ENCODE measurements at places on chromosomes 5 and 9. TPM values are rescaled to one million over a fixed set of nuclear protein-coding genes. Genes with fewer than 3 reads are reported as not detected.

DNAH5 gene
- total RNA-seq: 0.13 TPM

- H3K27ac ChIP-seq: no peak overlapping the region
- H3K27me3 ChIP-seq: no peaks in the 10 kb centered on the region
- H3K4me1 ChIP-seq: no peaks in the 10 kb centered on the region
Observed at GRCh38 chr5:41465493-41466171, 44.8 kb downstream of the PLCXD3 start.

GRCh38 chr9:69649566-69650250 lies 22.5 kb downstream of the APBA1 start:
- no peak overlapping the region for H3K4me3 ChIP-seq
- H3K27me3 ChIP-seq: no peaks in the 10 kb centered on the region
- no peak overlapping the region for H3K27ac ChIP-seq
- peaks cover 2% of the 10 kb centered on the region for H3K4me1 ChIP-seq

- H3K36me3 ChIP-seq: peaks cover 9% of the 10 kb centered on the region
- no peaks in the 10 kb centered on the region for H3K27me3 ChIP-seq
- H3K4me3 ChIP-seq: no peak overlapping the region
- peaks cover 30% of the 10 kb centered on the region for H3K4me1 ChIP-seq
- H3K27ac ChIP-seq: no peak overlapping the region
Observed at GRCh38 chr9:129716091-129716490, 36.8 kb downstream of the PTGES start.

DNA sequence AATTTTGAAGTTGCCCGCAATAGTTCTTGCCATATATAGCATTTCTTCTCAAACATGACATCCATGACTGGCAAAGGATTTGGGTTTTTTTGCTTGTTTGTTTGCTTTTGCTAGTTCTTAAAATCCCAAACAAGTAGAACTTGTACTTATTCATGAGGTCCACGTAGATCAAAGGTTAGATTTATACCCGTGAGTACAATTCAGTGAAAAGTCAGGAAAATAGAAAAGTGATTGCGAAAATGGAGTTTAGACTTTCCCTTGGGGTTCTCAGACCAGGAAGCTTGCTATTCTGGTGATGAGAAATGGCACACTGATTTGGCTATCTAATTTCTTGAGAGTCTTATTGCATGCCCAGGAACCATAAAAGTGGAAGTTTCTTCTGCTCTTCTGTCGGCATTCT lies 304.7 kb downstream of the CTNND2 start:
- no peaks in the 10 kb centered on the region for H3K36me3 ChIP-seq
- no peaks in the 10 kb centered on the region for H3K27me3 ChIP-seq
- H3K4me3 ChIP-seq: no peak overlapping the region
- DNase-seq: no peak
- H3K27ac ChIP-seq: no peak overlapping the region

PCDHA1 gene
- total RNA-seq: not detected

DNA sequence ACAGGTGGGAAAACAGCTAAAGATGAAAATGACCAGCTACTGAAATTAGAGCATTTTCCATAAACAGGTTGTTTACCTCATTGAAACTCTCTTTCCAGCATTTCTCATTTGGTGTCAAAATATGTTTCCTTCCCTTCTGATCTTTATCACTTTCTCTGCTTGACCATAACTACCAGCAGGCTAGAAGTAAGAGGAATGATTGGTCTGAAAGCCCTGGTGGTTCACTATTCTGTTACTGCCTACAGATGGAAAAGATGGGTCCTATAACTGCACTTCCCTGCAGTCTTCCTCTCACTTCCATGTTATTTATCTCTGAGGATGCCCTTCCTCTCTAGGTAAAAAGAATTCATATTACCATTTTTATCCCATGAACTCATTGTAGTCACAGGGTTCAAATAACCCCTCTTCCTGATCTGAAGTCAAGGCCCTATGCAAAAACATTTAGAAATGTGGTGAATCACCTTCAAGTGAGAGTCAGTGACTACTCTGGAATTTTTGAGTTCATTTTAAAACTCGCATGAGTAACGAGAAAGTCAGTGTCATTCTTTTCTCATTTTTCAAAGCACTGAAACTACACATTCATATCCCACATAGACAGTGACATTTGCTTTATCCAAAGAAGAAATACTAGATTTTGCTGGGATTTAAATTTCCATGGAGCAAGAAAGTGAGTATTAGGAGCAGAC lies 51.7 kb downstream of the ZNF474 start:
- H3K36me3 ChIP-seq: no peaks in the 10 kb centered on the region
- H3K27me3 ChIP-seq: no peaks in the 10 kb centered on the region
- DNase-seq: no peak
- H3K4me1 ChIP-seq: peaks cover 45% of the 10 kb centered on the region

PRDM9 gene
- total RNA-seq: not detected

DNA sequence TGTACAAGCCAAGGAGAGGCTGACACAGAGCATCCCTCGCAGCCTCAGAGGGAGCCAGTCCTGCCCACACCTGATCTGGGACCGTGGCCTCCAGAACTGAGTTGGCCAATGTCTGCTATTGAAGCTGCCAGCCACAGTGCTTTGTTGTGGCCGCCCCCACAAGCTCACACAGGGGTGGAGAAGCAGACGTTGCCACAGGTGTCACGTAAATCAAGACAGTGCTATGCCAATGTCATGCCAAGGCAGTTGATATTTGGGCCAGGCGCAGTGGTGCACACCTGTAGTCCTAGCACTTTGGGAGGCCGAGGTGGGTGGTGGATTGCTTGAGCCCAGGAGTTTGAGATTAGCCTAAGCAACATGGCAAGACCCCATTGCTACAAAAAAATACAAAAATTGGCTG lies 17.3 kb upstream of the TERT start:
- no peak for DNase-seq
- peaks cover 12% of the 10 kb centered on the region for H3K4me1 ChIP-seq
- no peak overlapping the region for H3K4me3 ChIP-seq
- H3K27ac ChIP-seq: no peak overlapping the region

DNA sequence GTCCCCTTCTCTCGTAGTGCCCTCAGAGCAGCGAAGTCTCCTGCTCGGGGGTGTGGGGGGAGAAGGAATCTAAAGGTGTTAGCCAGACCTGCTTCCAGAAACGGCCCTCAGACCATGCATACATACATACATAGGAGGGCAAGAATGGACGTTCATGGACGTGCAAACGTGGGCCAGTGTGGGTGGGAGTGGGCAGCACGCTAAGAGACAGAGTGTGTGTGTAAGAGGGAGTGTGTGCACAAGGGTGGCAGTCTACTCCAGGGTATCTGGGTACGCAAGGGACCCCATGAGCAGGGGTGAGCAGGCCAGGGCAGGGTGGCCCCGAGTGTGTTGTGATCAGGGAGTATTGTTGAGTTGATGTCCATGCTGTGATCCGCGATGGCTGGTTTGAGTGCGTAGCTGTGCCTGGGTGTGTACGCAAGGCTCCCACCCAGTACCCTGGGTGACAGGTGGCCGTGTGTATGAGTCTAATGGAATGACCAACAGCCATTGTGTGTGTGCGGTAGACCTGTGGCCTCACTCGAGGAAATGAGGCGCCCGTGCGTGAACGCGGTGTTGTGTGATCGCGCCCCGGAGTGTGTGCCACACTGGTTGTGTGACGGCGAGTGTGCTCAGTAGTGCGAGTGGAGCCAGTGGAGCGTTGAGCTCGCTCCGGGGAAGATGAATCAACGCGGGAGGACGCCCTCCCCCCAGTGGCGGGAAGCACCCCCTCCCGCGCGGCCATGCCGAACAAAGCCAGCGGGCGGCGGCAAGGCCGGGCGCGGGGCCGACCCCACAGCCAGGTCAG lies 826 bp downstream of the GPRIN1 start:
- H3K27ac ChIP-seq: no peak overlapping the region
- no peak for DNase-seq
- peaks cover 17% of the 10 kb centered on the region for H3K4me1 ChIP-seq
- no peaks in the 10 kb centered on the region for H3K36me3 ChIP-seq
- H3K4me3 ChIP-seq: peak overlapping the region; percentile 55
- H3K27me3 ChIP-seq: peaks cover 33% of the 10 kb centered on the region

DNA sequence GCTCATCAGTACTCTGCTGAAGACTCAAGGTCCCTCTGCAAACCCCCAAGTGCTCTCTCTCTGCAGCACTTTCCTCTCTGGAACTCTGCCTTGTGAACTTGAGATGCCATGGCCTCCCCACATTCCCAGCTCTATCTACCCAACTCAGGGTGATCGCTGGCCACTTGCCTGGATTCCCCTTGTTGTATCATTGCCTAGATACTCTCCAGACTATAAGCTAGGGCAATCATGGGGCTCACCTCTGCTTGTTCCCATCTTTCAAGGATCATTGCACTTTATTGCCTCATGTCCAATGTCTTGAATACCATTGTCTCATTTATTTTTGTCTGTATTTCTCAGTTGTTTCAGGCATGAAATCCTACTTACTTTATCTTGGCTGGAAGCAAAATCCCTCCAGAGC lies 144.1 kb downstream of the PLPPR1 start:
- DNase-seq: no peak
- H3K36me3 ChIP-seq: no peaks in the 10 kb centered on the region
- H3K4me1 ChIP-seq: no peaks in the 10 kb centered on the region
- H3K4me3 ChIP-seq: no peak overlapping the region

NUDT2 gene
- total RNA-seq: 13.2 TPM

ACSL6 gene
- 0.21 TPM for total RNA-seq

CCL28 gene
- 24.8 TPM for total RNA-seq

DNA sequence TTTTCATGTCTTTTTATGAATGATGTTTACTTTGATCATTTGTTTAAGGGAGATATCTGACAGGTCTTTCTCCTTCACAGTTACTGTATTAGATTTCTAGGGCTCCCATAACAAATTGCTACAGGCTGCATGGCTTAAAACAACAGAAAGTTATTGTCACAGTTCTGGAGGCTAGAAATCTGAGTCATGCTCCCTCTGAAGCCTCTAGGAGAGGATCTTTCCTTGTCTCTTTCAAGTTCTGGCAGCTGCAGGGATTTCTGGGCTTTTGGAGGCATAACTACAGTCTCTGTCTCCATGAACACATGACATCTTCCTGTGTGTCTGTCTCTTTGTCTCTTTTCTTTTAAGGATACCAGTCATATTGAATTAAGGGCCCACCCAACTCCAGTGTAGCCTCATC lies 557.3 kb upstream of the SEMA6A start:
- no peak overlapping the region for H3K27ac ChIP-seq
- no peak for DNase-seq
- H3K4me1 ChIP-seq: peaks cover 6% of the 10 kb centered on the region
- H3K27me3 ChIP-seq: no peaks in the 10 kb centered on the region

TRPM6 gene
- total RNA-seq: 0.53 TPM

DNA sequence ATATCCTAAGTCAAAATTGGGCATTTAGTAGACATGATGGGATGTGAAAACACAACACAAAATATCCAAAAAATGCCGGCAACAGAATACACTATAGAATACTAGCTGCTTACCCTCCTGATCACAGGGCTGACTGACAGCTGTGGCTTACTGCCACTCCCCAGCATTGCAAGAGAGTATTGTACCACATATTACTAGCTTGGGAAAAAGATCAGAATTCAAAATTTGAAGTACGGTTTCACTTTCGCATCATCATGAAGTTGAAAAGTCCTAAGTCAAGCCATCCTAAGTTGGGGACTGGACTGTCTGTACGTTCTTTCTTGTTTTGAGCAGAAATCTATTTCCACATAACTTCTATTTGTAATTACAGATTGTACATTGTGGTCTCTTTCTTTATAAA lies 851.4 kb downstream of the MAT2B start:
- no peak overlapping the region for H3K27ac ChIP-seq
- no peaks in the 10 kb centered on the region for H3K4me1 ChIP-seq
- H3K27me3 ChIP-seq: no peaks in the 10 kb centered on the region
- no peaks in the 10 kb centered on the region for H3K36me3 ChIP-seq
- no peak overlapping the region for H3K4me3 ChIP-seq

BTNL8 gene
- total RNA-seq: not detected

GRCh38 chr5:131496400-131496713 lies 138.7 kb downstream of the RAPGEF6 start:
- H3K4me1 ChIP-seq: no peaks in the 10 kb centered on the region
- no peak overlapping the region for H3K4me3 ChIP-seq
- peaks cover 62% of the 10 kb centered on the region for H3K36me3 ChIP-seq
- H3K27ac ChIP-seq: no peak overlapping the region

- no peak overlapping the region for H3K4me3 ChIP-seq
- H3K36me3 ChIP-seq: no peaks in the 10 kb centered on the region
- DNase-seq: no peak
- H3K4me1 ChIP-seq: peaks cover 2% of the 10 kb centered on the region
- no peaks in the 10 kb centered on the region for H3K27me3 ChIP-seq
Observed at GRCh38 chr9:113247640-113248039, 26.3 kb downstream of the SLC31A1 start.

- H3K27ac ChIP-seq: no peak overlapping the region
- DNase-seq: no peak
- H3K4me3 ChIP-seq: no peak overlapping the region
- H3K36me3 ChIP-seq: no peaks in the 10 kb centered on the region
- H3K4me1 ChIP-seq: peaks cover 17% of the 10 kb centered on the region
- no peaks in the 10 kb centered on the region for H3K27me3 ChIP-seq
Observed at GRCh38 chr5:87121304-87122150, 146.2 kb upstream of the RASA1 start.

GRK6 gene
- 29.1 TPM for total RNA-seq

DNA sequence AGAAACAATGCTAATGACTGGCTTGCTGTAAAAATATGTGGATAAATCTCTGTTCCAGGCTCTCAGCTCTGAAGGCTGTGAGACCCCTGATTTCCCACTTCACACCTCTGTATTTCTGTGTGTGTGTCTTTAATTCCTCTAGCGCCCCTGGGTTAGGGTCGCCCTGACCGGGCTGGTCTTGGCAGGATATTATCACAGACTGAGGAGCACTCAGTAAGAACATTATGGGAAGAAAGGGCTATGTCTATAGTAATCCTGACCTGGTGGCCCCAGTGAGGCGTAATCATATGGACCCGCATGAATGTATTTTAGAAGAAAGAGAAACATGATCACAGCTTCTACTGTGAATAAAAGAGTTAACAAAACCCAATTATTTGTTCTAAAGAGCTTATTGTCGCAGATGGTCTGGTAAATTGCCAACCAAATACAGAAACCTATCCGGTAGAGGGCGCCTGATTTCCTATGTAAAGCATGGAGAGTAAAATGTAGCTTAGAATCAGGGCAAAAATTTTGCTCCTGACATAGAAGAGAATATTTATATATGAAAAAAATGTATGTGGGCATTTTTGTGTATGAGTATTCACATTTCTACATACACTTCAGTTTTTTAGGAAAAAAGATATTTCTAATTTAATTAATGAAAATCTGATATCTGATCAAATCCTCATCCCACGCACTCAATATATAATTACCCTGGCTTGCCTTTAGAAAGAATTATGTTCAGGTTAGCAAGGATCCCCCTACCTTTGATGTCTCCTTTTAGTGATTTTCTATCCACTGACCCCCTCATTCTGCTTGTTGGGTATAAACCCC lies 5.8 kb upstream of the IFNA1 start:
- DNase-seq: no peak
- H3K27me3 ChIP-seq: no peaks in the 10 kb centered on the region
- H3K36me3 ChIP-seq: no peaks in the 10 kb centered on the region
- no peaks in the 10 kb centered on the region for H3K4me1 ChIP-seq

GRCh38 chr5:107468276-107468675 lies 202.5 kb downstream of the EFNA5 start:
- H3K4me1 ChIP-seq: peaks cover 67% of the 10 kb centered on the region
- no peak for DNase-seq
- no peaks in the 10 kb centered on the region for H3K36me3 ChIP-seq
- H3K27ac ChIP-seq: peak overlapping the region; percentile 46

WDR38 gene
- total RNA-seq: not detected

HTR1A gene
- not detected for total RNA-seq

PCDHGA10 gene
- total RNA-seq: 9.1 TPM

CDX1 gene
- total RNA-seq: 0.26 TPM

Measured in suprapubic skin (tissue), 4 donors.